ENCODE measurements at places on chromosomes 4 and X.
A peak's percentile ranks its signal among the peaks of the same experiment; 100 is the strongest.

DNA sequence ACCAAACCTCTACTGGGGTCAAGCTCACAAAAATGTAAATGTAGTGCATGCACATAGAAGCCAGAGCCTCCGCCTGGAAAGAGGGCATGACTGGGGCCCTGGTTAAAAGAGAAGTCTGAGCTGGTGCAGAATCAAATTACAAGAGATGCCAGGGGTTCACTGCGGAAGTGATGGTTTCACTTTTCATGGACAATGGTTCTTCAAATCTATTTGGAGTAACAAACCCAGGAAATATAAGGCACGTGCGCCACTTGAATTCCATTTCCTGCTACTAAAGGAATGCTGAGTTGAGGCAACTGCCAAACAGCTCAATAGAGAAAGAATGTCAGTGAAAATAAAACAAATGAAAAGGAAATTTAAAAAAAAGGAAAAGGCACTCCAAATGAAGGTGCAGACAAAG, 79.8 kb downstream of the FUNDC1 start:
- no peak for DNase-seq

GRCh38 chr4:186932631-186933187, 209.1 kb upstream of the FAT1 start:
- no peak for DNase-seq

GRCh38 chrX:50003467-50003866, 81.1 kb downstream of the CLCN5 start:
- DNase-seq = no peak

DNA sequence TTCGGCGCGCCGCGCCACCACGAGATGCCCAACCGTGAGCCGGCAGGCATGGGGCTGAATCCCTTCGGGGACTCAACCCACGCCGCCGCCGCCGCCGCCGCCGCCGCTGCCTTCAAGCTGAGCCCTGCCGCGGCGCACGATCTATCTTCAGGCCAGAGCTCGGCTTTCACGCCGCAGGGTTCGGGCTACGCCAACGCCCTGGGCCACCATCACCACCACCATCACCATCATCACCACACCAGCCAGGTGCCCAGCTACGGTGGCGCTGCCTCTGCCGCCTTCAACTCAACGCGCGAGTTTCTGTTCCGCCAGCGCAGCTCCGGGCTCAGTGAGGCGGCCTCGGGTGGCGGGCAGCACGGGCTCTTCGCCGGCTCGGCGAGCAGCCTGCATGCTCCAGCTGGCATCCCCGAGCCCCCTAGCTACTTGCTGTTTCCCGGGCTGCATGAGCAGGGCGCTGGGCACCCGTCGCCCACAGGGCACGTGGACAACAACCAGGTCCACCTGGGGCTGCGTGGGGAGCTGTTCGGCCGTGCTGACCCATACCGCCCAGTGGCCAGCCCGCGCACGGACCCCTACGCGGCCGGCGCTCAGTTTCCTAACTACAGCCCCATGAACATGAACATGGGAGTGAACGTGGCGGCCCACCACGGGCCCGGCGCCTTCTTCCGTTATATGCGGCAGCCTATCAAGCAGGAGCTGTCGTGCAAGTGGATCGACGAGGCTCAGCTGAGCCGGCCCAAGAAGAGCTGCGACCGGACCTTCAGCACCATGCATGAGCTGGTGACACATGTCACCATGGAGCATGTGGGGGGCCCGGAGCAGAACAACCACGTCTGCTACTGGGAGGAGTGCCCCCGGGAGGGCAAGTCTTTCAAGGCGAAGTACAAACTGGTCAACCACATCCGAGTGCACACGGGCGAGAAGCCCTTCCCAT, 1.1 kb downstream of the ZIC3 start:
- no peak for DNase-seq

DNA sequence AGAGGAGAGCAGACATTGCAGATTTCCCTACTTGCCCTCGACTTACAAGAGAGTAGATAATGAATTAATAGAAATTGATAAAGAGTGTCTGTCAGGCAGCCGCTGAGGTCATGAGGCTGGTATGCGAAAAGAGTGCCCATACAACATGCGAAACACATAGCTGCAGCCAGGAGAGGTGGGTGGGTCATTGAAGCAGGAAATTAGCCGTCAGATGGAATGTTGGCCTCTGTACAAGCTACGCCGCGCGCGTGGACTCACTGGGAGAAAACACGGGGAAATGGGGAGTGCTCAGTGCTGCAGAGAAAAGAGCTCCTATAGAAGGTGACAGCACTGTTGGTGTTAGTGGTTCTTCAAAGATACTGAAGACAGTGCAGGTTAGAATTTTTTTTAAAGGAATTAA, 125.1 kb downstream of the RAPGEF2 start:
- no peak for DNase-seq

- DNase-seq = no peak
Measured at GRCh38 chrX:154727871-154728270, 23.0 kb downstream of the GAB3 start.

- no peak for DNase-seq
Measured at GRCh38 chrX:23035493-23035892, 35.7 kb downstream of the DDX53 start.

GRCh38 chr4:185872747-185873380, 60.9 kb upstream of the SORBS2 start:
- no peak for DNase-seq

DNA sequence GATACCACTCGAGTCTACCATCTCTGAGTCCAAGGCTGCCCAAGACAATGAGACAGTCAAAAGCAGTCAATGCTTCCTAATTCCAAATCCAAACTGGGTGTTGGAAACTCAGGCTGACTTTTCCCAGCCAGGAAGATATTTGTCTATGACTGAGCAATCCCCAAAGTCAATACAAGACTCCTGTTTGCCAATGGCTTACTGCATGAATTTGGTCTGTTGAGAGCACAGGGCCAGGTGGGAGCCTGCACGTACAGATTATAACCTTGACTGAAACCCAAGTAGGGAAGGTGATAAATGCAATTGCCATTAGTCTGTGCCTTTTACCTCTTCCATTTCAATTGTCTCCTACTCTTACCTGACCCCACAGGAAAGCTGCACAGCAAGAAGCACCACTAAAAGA, 72.6 kb upstream of the PPARGC1A start:
- DNase-seq = peak; percentile 10

- DNase-seq = no peak
Measured at GRCh38 chr4:140106289-140106844, 47.6 kb downstream of the MAML3 start.

- DNase-seq = no peak
Measured at GRCh38 chrX:53718073-53718472, 31.6 kb upstream of the HUWE1 start.

DNA sequence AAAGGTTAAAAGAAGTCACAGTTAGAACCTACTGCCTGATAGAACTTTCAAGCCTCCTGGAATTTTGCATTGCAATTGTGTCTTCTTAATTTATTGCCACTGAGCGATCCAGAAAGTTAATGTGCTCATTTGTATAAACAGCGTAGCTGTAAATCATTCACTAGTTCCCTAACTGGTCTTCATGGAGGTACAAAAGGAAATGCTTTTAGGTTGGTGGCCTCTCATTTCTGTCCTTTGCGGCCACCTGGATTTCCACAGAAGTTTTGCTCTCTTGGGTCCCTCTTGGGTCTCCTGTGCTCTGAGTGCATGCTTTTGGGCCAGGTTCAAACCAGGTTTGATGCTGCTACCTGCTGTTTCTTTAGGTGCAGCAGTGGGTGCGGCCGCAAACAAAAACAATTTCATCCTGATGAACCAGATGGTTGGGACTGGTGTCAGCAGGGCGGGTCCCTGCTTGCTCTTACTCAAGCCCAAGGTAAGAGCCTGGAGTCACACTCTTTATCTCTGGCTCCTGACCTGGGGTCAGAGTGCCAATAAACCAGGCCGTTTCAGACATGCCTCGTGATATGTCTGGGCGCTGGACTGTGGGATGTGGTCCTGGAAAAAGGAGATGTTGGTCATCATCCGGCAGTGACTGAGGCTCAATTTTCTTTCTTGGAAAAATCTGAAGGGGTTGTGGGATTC, 270.1 kb downstream of the PTTG2 start:
- DNase-seq = no peak

DNA sequence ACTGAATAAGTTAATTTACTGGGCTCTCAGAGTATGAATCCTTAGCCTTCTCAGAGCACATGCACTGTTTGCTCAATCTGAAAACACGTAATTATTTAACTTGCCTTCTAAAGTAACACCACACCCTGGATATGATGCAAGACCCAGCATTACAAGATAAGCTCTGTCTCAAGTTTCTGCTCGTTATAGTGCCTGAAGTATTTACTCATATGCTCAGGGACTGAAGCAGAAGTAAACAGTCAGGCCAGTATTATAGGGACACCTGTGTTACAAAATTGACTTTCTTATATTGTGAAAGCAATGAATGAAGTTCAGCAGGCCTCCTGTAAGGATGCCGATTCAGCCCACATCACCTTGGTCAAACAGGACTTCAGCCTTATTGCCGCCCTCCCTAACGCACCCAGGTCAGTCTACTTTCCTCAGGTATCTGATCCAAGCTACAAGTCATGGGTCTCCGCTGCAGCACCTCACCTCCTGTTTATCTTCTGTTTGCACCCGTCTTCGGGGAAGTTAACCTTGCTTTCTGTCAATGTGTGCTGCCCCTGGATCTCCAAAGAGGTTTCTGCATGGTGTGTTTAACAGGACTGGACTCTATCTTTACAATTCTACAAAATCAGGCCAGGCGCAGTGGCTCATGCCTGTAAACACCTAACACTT, 42.8 kb upstream of the KLF3 start:
- DNase-seq = peak; percentile 55

DNA sequence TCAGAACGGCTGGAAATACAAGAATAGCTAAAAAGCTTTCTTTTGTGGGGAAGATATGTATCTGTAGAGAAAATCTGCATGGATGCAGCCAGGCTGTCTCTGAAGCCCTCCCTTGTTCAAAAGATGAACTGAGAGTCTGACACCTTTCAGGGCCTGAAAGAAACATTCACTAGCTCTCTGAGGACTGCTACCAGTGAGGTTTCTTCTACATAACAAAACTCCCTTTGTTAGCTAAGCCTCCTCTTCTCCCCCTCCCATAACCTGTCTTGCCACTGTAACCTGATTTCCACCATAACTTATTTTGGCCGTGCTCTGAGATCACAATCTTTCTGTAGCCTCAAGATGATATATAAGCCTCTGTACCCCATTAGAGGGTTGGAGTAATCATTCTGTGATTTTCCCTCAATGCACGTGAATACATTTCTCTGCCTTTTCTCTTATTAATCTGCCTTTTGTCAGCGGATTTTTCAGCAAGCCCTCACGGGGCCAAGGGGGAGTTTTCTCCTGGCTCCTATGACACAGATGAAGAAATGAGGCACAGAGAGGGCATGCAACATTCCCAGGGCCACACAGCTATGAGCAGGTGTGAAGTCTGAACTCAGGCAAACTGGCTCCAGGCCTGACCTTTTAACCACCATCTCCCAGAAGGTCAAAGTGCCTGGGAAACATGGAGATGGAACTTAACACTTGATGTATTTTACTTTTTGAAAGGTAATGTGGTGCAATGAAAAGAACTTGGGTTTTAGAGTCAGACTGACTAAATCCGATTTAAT, 161.6 kb upstream of the PRDX4 start:
- DNase-seq = no peak

DNA sequence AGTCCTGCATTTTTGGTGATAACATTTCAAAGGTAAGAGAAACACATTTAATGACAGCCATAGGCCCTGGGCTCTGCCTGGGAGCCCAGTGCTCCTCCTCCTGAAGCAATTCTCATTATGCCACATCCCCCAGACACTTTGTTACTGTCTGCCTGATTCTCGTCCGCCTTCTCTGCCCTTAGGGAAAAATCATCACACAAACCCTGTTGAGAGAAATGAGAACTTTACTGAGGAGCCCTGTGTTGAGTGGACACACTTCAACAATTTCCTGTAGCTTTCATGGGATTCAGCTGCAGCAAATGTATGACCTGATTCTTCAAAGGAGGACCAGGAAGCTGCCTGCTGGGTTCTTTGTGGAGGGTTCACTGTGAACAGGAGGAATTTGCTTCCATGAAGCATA, 566.5 kb upstream of the FRG1 start:
- DNase-seq = peak; percentile 7

- no peak for DNase-seq
Measured at GRCh38 chrX:77118686-77119085, 328.5 kb upstream of the FGF16 start.

DNA sequence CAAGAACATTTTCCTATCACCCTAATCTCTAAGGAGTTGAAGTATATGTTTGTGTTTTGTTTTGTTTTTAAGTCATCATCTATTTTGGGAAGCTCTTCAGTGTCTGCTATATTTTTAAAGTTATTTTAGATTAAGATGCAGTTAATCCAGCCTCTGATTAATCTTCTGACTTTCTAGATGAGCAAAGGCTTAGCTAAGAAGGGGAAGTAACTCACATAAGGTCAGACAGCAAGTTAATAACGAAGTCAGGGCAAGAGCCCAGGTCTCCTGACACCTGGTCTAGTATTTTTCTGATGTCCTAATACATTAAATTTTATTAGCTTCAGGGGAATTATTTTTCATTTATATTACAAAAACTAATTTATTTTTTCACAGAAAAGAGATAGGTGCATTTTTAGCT, 168.5 kb downstream of the SOWAHB start:
- no peak for DNase-seq

GRCh38 chr4:86279293-86279960, 80.4 kb downstream of the MAPK10 start:
- DNase-seq = no peak

All from DMS153 (cell line).